ENCODE measurements at places on chromosomes 1 and 21. TPM values are rescaled to one million over a fixed set of nuclear protein-coding genes. Genes with fewer than 3 reads are reported as not detected.

The ERICH3 gene
- polyA plus RNA-seq, result not detected

The LYPD8 gene
- polyA plus RNA-seq, result not detected

The CD52 gene
- polyA plus RNA-seq, result 3,509 TPM

The SAMD13 gene
- polyA plus RNA-seq, result not detected

The EVA1C gene
- polyA plus RNA-seq, result 9.0 TPM

The CROCC gene
- 5.4 TPM for polyA plus RNA-seq
